Retina (tissue), 1 donor: ENCODE measurements at places on chromosomes 6 and 20.

DNA sequence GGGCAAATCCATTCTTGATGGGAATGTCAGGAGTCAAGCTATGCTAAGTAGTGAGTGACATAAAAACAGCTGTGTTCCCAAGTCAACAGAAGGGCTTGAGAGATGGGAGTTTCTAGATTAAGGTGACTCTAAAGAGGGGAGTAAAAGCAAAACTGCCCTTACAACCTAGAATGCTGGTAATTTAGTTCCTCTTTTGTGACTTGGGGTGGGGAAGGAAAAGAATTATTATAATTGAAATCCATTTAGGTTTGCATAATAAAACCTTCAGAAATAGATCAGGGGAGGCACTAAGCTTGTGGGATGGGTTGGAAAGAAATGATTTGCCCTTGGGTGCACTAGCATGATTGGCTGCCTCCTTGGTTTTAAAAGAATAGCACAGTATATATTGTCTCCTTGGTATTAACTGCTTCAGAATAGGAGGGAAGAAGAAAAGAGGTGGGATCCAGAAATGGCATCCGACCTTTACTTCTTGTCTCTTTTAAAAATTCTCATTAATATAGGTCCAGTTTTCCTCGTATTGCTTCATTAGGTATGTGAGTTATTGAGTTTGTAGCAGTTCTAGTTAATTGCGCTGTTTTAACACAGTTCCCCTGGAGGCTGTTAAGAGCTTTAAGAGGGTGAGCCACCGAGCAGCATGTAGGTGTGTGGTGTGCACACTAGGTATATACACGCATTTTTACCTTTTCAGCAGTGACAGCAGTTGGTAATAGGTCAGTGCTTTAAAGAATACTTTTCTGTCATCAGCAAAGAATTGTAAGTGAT is 95.3 kb upstream of the VSTM2L start:
- DNase-seq, result no peak

DNA sequence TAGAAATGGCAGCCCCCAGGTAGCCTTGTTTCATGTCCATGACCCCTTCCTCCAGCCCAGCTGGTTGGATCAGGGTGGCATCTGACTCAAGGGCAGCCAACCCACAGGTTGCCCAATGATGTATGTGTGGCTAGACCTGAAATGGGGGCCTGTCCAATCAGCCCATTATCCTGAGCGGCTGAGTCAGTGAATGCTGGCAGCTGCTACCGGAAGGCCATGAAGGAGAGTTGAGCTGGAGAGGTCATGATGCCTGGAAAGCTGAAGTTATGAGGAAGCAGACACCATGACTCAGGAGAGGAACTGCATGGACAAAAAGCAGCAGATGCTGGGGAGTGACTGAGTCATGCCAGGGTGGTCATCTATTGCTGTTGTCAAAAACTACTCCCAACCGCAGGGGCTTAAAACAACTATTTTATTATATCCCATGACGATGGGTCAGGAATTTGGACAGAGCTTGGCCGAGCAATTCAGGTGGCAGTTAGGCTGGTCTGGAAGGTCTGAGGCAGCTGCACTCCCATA is 67.3 kb downstream of the MDGA1 start:
- no peak for DNase-seq

DNA sequence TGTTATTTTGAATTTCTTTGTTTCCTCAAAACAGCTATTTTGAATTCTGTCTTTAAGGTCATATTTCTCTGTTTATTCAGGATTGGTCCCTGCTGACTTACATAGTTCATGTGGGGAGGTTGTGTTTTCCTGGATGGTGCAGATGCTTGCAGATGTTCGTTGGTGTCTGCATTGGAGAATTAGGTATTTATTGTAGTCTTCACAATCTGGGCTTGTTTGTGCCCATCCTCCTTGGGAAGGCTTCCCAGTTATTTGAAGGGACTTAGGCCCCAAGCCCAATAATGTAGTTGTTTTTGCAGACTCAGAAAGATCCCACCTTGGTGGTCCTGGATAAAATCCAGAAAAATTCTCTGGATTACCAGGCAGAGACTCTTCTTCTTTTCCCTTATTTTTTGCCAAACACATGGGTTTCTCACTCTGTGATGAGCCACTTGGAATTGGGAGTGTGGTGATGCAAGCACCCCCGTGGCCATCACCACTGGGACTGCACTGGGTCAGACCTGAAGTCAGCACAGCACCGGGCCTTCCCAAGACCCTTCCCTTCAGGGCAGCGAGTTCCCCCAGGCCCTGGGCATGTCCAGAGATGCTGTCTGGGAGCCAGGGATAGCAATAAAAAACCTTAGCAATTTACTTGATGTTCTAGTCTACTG is 81.6 kb upstream of the EZR start:
- DNase-seq, result no peak

GRCh38 chr6:139409026-139409425 is 34.6 kb upstream of the CITED2 start:
- DNase-seq, result no peak

DNA sequence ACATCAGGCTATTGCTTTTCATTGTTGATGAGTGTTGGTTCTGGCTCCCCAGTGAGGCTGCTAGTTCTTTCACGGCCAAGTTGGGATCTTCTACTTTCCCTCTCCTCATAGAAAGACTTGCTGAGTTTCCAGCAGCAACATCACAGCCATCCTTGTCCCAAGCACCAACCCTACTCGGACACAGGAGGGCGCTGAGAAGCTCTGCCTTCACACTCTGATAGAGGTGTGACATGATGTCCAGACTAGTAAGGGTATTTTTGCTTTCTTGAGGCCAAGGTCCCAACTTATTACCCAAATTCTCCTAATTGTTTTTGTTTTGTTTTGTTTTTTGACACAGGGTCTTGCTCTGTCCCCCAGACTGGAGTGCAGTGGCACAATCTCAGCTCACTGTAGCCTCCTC is 3.0 kb upstream of the GCM1 start:
- no peak for DNase-seq

- DNase-seq, result no peak
Observed at GRCh38 chr20:362271-363254, 15.7 kb downstream of the NRSN2 start.

DNA sequence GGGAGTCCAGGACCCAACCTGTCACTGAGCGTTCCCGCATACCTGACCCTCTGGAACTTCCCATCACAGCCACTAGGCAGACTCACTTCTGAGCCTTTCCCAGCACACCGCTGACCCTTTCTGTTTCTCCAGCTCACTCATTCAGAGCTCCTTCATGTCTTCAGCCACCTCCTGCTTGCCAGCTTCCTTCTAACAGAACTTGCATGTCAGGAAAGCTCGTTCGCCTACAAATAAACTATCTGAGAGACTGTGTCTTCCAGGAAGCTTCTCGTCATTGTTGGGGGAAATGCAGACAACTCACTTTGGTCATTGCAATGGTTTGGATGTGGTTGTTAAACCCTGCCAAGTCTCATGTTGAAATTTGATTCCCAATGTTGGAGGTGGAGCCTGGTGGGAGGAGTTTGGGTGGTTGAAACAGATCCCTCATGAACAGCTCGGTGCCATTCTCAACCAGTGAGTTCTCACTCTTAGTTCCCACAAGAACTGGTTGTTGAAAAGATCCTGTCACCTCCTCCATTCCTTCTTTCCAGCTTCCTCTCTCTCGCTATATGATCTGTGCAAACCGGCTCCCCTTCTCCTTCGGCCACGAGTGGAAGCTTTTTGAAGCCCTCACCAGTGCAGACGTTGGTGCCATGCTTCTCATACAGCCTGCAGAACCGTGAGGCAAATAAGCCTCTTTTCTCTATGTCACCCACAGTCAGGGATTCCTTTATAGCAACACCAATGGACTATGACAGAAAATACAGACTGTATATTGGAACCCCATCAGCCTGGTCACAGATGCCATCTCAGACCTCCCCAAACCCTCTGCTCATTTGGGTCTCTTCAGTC is 1.4 kb upstream of the MUC21 start:
- no peak for DNase-seq

DNA sequence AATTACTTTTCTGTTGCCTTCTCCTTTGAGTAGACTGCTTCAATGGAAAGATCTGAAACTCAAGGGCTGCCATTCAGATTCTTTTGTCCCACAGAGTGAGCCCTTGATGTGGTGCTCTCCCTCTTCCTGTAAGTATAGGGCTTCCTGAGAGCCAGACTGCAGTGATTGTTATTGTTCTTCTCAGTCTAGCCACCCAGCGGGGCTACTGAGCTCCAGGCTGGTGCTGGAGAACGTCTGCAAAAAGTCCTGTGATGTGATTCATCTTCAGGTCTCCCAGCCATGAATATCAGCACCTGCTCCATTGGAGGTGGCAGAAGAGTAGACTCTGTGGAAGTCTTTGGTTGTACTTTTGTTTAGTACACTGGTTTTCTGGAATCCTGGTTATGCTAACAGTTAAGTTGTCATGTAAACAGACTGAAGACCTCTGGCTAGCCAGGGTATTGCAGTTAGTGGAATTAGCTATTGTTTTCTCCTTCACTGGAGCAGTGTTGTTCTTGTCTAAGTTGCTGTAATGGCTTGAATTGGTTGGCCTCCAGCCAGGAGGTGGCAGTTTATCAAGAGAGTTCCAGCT is 240.9 kb downstream of the COL12A1 start:
- DNase-seq, result no peak

DNA sequence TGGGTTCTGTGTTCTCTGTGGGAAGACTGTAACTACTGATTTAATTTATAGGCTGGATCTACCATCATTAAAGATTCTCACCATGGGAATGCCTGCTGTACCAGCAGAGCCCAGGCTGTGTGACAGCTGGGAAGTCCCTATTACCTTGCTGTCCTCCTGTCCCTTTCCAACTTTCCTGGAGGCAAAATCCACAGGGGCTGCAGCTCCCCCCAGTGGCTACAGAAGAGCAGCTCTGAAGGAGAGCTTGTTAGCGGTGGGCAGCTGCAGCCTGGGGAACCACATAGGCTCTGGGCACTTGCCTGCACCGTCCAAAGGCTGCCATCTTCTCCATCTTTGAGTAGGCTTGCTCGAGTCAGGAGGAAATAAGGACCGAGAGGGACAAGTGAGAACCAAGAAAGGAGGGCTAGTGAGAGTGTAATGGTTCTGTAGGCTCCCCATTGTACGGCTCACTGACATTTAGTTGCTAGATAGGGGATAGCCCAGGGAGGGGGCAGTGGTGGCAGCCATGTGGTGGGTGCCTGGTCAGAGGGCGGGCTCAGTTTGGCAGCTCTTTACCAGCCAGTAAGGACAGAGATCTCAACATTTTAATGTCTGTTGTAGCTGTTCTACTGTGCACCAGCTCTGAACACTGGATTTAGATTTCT is 155.1 kb upstream of the MLIP start:
- peak; percentile 71 for DNase-seq

DNA sequence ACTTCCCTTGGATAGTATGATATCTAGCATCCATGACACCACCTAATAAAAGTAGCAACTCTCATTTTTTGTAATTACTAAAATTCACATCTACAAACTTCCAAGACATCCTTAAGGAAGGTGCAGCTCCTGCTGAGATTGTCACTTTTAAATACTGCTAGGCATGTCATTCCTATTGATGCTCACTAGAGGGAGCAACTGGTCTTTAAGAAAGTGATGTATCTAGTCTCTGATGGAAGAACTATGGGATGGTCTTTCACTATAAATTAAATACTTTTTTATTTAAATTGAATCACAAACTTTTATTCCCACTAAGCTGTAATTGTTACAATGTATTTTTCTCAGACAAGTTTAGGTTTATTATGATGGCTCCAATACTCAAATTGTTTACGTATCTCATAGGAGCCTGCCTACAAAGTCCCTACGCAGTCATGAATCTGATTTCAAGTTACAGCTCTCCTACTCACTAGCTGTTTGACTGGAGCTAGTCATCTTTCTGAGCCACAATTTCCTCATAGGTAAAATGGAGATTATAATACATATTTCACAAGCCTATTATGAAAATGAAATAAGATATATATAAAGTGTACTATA is 8.1 kb upstream of the TSPYL1 start:
- DNase-seq, result peak; percentile 32
